Effector memory CD4-positive, alpha-beta T cell (primary cell): ENCODE measurements at places on chromosomes 12 and 14.

DNA sequence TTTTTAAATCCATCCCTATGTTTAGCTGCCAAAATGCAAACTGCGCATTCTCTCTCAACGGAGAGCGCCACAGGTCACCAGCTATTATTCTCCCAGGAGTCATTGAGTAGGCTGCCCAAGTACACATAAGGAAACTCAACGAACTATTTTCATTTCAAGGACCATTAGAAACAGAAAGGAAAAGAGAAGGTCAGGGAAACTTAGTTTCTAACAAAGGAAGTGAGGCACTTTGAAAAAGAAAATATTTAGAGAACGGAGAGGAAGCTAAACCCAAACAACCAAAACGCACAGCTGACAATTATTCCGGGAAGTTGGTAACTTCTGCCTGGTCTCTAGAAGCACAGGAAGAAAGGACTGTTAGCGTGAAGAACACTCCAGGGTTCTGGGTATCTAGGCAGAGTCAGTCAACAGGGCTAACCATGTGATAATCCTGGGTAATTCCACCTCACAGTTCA, 23.5 kb downstream of the GPHB5 start:
- no peak for DNase-seq

- peak; percentile 55 for DNase-seq
Observed at GRCh38 chr12:123237646-123238329, 4.6 kb downstream of the MTRFR start.

DNA sequence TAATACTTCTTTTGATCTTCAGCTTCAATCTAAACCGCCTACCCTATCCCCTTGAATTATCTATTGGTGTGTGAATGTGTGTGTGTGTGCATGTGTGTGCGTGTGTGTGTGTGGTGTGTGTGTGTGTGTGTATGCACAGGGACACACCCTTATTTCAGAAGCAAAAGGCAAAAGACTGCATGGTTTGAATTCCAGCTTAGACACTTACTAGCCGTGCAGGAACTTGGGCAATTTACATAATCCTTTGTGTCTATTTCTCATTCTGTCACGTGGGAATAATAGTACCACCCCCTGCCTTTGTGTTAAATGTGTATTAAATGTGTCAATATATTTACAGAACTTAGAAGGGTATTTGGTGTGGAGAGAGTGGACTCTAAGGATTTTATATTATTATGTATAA, 251.7 kb downstream of the TMEM132C start:
- DNase-seq: no peak

DNA sequence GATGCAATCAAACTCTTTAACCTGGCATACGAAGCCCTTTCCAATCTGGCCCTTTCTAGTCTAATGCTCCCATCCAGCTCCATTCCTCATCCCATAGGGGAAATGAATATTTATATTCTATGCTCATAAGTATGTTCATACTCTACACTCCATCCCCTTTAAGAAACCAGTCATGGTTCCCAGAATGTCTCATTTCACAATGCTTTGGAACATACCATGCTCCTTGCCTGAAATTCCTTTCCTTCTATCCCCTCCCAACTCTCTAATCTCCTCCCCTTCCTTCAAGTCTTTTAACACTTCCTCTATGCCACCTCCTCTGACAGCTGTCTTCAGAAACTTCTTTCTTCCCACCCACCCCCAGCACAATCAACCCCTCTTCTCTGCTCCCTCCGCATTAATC, 207.0 kb upstream of the CAND1 start:
- no peak for DNase-seq

DNA sequence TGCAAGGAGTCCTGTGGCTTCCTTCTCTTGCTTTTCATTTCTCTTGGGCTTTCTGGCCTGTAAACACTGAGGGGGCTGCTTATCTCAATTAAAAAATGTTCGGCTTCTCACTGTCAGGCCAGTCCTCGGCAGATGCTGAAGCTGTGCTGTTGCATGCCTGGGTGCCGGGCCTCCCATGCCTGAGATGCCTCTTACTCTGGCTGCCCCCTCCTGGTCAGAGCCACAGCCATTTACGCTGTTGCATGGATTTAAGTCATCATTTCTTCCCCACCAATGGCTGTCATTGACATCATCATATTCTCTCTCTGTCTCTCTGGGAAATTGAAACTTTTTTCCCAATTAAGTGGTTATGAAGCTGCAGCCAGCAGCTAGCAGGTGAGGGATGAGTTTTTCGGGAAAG, 53.7 kb downstream of the FOXN4 start:
- no peak for DNase-seq

GRCh38 chr14:56237398-56237797, 119.2 kb downstream of the PELI2 start:
- no peak for DNase-seq

GRCh38 chr12:56529656-56530055, 8.0 kb downstream of the RBMS2 start:
- no peak for DNase-seq

GRCh38 chr12:79296871-79297270, 393.9 kb downstream of the PAWR start:
- no peak for DNase-seq

- no peak for DNase-seq
Observed at GRCh38 chr14:68279777-68280233, 460.2 kb downstream of the RAD51B start.

GRCh38 chr14:65073605-65074201, 28.6 kb downstream of the MAX start:
- no peak for DNase-seq

DNA sequence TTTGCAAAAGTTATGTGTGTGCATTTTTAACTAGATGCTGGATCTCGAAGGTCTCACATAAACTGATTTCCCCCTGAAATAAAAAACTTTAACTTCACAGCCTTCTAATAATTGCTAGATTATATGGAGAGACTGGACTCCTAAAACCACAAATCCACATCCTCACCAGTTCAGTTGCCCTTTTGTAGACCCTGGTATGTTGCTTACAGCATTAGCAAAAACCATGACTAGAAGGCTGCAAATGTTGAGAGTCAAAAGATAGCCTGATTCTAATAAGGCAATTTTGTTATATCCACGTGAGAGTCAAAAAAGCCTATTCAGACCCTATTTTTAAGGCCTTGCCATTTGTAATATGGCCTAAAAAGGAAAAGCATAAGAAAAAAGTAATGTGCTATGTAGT, 37.4 kb downstream of the RASSF8 start:
- no peak for DNase-seq

DNA sequence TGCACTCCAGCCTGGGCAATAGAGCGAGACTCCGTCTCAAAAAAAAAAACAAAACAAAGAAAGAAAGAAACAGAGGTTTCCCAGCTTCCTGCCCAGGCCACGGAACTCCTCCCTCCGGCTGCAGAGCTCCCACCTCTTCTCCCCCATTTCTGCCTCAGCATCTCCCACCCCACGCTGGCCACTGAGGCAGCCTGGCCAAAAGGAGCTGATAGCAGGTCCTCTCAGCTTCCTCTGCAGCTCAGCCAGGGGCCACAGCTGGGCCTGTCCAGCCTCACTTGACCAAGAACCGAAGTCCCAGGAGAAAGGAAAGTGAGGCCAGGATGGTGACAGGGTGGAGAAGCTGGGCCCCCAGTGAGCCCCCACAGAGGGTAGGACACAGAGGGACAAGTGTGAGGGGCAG, 33.4 kb upstream of the CD9 start:
- DNase-seq: no peak

GRCh38 chr12:19657118-19657731, 217.9 kb downstream of the AEBP2 start:
- no peak for DNase-seq

DNA sequence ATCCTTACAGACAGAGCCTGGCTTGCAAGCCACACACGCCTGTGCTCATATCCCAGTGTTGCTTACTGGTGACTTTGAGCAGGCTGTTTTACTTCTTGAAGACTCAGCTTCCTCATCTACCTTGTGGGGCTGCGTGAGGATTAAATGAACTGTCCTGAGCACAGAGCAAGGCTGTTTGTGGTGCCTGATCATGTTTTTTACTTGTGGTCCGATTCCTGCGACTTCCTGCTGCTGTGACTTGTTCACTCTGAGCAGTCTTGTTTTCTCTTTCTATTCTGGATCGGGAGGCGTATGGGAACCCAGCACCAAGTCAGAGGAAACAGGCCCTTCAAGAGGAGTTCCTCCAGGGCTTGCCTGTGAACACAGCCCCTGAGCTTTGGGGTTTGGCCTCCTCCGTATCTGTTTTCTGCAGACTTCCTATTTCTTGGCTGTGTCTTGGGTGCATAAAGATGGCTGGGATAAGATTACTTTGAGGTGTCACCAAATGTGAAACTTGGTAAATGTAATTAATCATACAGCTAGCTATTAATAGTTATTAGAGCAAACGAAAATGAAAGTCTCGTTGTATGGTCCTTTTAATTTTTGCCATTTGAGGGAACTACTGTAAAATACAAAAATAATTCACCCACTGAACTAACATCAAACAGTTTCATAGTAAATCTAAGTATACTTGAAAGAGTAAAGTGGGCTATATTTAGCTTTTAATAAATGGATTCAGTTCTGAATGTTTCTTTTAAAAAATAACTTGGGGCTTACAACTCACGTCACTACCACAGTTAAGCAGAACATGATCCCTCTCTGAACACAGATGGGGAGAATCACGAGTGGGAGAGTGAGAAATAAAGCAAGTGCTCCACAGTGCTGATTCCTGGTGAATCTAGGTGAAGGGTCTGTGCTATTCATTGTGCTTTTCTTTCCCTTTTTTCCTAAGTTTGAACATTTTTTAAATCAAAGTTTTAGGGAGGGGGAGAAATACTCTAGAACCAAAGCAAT, 251.5 kb downstream of the FOXN3 start:
- DNase-seq: no peak

- no peak for DNase-seq
Observed at GRCh38 chr12:45725631-45726602, 3.6 kb upstream of the ARID2 start.

DNA sequence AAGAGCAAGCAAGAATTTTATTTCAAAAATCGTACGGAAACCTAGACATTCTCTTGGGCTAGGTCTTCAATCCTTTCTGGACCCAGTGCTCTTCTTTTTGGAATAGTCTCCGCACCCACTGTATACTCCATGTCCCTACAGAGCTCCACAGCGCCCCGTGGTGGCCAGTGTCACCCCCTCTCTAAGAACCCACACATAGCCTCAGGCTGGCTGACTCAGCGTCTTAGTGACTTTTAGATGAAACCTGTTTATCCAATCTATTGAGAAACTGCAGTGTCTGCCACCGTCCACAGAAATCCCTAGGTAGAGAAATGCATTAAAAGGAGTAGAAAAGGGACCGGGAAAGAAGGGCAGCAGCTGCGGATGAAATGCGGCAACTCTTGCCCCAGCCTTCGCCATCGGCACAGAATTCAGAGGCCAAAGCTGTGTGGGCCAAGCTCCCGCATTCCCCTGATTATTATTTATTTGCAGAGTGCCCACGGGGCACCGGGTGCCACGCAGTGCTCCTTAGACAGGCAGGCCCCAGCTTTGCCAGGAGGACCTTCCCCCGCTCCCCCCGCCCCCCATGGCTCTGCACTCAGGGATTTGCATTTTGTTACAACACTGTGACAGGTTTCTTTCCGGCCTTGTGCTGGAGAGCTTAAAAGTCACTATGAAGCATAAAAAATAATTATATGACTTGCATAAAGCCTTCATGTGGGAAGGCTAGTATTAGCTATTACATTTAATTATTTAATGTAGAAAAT, 170.1 kb upstream of the FKBP4 start:
- DNase-seq: no peak

DNA sequence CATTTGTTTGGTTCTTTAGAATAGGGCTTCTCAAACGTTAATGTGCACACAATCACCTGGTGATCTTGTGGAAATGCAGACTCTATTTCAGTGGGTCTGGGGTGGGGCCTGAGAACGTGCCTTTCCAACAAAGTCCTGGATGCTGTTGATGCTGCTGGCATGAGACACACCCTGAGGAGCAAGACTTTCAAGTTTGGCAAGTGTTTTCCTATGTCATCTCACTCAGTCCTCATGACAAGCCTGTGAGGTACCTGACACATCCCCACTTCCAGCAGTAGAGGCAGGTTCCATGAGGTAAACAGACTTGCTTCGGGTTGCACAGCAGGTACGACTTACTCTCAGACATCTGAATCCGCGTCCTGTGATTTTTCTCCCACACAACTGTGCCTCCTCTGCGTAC, 147.1 kb downstream of the MYRFL start:
- no peak for DNase-seq

DNA sequence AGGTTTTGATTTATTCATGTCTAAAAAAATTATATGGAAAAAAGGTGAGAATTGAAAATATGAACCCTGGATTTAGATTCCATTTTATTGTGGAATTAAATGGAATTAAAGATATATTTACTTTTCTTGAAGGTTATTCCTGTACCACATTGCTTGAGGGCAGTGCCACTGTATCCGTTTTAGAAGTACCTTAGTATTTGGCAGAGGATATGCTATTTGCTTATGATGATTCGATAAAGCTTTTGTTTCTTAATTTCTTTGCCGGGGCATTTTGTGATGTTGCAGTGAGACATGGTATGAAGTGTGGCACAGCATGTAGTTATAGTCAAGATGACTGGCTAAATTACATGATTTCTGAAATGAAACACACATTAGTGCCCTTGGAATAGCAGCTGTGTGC, 7.6 kb downstream of the TMTC2 start:
- DNase-seq: no peak

- no peak for DNase-seq
Observed at GRCh38 chr12:117441751-117442150, 80.3 kb upstream of the NOS1 start.

GRCh38 chr12:99959549-99960170, 25.1 kb downstream of the ANKS1B start:
- DNase-seq: no peak
